ENCODE measurements at places on chromosomes 3 and 15.

GRCh38 chr3:71048948-71049347 is 534.6 kb downstream of the FOXP1 start:
- DNase-seq = no peak

DNA sequence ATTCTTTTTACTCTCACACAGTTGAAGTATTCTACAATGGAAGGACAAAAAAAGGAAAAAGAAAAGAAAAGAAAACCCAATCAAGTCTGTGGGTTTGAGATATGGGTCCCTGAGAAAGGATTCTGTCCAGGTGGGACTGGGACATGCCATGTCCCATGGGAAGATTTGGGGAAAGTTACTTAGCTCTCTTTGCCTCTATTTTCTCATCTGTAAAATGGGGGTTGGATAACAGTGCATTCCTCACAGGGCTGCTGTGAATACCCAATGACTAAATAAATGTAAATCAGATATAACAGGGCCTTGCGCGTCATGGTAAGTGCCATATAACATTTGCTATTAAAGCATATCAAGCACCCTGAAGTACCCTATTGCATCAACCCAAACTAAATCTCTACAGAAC is 105.7 kb downstream of the CPN2 start:
- DNase-seq = no peak

DNA sequence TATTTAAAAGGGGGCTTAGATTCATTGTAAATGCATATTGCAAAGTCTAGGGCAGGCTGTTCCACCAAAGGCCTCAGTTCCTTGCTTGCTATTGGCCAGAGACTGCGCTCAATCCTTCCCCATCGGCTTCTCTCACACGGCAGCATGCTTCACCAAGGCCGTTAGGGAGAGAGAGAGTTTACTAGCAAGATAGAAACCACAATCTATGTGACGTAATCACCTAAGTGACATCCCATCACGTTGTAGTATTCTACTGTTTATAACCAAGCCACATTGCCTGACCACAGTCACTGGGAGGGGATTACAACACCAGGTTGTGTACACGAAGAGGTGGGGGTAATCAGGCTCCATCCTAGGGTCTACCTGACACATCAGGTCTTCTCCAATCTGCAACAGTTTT is 16.0 kb upstream of the NPAP1 start:
- no peak for DNase-seq

- peak; percentile 49 for DNase-seq
Measured at GRCh38 chr15:44489464-44489863, 47.5 kb upstream of the EIF3J start.

GRCh38 chr3:46440531-46441294 is 24.0 kb downstream of the LTF start:
- DNase-seq = no peak

- peak; percentile 81 for DNase-seq
Measured at GRCh38 chr15:85625856-85626255, 168.9 kb downstream of the KLHL25 start.

- DNase-seq = peak; percentile 61
Measured at GRCh38 chr3:43894176-43895049, 203.7 kb downstream of the ABHD5 start.

GRCh38 chr15:58346361-58346760 is 85.4 kb upstream of the LIPC start:
- no peak for DNase-seq

DNA sequence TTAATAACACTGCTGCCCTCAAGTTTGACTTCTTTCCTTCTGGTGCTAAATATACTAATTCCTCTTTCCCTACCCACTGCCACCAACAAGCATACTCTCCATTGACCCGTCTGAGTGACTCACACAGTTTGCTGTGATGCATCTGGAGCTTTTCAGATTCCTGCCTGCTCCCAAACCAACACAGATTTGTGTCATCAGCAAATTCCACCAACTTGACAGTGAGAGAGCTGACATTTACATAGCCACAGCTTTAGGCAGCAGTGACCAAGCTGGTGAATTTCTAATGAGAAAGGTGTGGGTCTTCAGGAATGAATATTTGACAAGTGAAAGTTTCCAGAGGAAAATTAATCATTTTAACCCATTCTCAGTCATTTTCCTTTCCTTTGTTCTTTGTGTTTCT is 96.5 kb upstream of the PRICKLE2 start:
- peak; percentile 48 for DNase-seq

GRCh38 chr15:49313650-49314049 is 109.4 kb upstream of the FGF7 start:
- peak; percentile 59 for DNase-seq

GRCh38 chr15:31799319-31799714 is 231.0 kb upstream of the CHRNA7 start:
- no peak for DNase-seq

GRCh38 chr15:58306591-58307312 is 125.0 kb upstream of the LIPC start:
- DNase-seq = no peak

GRCh38 chr3:65795166-65795565 is 243.6 kb downstream of the MAGI1 start:
- DNase-seq = no peak

DNA sequence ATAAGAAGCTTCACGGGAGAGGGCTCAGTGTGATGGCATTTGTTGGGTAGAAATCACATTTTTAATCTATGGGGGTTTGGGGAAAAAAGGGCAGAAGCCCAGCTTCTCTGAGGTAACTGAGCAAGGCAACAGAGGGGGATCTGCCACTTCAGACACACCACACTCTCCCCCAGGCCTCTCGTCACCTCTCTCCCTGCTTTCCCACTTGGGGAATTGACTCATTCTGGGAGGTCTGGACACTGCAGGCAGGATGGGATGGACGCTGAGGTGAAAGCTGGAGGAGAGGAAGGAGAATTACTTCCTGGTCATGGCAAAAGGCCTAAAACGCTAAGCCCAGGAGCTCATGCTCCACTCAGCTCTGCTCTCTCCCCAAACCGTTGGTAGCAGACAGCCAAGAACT is 33.2 kb downstream of the MYO5C start:
- no peak for DNase-seq

Measured in AG04450 (cell line).